ENCODE measurements at places on chromosomes 11 and 22.

DNA sequence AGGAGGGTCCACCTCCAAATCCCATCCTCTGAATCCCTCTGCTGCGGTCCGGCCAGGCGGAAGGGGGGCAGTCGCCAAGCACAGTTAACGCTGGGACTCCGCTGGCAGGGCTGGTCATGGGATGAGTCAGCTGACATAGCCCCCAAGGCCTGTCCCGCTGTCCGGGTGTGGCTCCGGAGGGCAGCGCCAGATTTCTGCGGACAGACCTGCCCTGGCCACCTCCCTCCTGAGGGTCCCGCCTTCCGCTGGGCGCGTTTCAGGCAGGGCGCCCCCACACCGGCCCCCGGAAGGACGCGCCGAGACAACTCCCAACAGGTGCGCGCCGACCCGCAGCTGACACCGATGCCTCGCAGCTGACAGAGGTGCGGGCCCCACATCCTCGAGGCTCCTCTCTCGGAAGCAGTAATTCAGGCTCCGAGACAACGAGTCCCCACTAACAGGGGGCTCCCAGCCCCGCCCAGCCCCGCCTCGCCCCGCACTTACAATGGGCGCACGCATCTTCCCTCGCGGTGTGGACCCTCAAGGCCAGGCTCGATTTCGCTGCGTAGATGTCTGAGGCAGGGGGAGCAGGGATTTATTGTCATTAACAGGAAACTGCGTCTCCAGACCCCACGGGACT, 607 bp downstream of the PLAAT3 start:
- DNase-seq: peak; percentile 53

- DNase-seq: no peak
Measured at GRCh38 chr11:58866788-58867187, 22.3 kb upstream of the GLYATL2 start.

DNA sequence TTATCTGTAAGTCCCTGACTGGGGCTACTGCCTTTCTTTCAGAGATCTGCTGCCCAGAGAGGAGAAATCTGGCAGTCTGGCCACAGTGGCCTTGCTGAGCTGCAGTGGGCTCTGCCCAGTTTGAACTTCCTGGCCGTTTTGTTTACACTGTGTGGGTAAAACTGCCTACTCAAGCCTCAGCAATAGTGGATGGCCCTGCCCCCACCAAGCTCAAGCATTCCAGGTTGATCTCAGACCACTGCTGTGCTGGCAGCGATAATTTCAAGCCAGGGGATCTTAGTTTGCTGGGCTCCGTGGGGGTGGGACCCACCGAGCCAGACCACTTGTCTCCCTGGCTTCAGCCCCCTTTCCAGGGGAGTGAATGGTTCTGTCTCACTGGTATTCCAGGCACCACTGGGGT, 117.5 kb downstream of the TRPC6 start:
- DNase-seq: no peak

GRCh38 chr11:38693306-38693705, 2095.3 kb upstream of the RAG2 start:
- no peak for DNase-seq

DNA sequence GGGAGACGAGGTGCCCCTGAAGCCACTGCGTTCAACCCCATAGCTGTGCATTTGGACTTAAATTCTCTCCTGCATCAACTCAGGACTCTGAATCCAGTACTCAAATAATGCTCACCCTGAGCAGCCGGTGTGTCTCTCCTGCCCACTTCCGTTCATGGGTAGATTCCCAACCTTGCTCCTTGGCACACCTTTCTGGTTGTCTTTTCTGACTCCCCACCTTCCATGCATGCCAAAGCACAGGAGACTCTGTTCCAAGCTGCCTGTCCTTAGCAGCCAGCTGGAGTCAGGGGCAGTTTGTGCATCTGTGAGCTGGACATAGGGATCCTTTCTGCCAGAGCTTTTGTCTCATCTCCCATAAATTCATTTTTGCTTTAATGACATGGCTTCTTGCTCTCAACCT, 1242.5 kb downstream of the TBC1D22A start:
- no peak for DNase-seq

DNA sequence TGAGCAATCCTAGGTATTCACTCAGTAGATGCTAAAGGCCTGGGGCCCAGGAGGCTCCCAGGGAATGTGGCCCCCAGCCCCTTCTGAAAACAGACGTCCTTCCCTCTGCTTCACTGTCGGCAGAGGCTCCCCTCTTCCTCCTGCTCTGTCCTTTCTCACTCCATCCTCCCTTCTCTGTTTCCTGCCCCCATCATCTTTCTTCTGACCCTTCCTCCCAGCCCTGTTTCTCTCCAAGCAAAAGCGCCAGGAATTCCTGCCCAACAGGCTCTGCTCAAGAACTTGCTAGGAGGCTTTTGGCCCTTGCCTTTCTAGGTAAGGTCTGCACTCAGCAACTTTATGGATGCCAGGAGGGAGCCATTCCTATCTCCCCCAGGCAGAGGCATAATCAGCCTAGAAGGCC, 300.5 kb downstream of the NTM start:
- DNase-seq: no peak

GRCh38 chr11:11667056-11667455, 45.3 kb upstream of the GALNT18 start:
- DNase-seq: no peak

DNA sequence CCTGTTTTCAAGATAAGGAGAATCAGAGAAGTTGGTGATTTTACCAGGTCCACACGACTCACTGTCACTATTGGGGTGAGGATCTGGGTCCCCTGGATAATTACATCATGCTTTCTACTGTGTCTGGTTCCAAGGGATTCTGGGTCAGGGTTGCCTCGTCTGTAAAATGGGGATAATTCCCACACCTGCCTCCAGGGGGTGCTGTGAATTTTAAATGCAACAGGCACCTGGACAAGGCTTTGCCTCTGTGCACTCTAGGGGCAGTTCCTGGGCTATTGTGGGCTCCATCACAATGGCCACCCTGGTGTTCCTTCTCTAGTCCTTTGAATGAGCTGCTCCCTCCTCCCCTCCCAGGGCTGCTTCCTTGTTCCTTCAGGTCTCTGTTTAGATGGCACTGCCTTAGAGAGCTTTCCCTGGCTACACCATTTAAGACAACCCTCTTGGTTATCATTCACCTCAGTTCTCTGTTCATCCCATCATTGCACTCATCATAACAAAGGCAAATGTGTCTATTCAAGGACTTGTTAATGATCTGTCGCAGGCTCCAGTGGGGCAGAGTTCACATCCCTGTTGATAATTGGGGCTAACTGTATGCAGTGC, 178.6 kb downstream of the MIAT start:
- DNase-seq: peak; percentile 90

- DNase-seq: no peak
Measured at GRCh38 chr11:44731685-44732430, 5.1 kb downstream of the TSPAN18 start.

GRCh38 chr11:114984611-114985163, 306.4 kb downstream of the NXPE2 start:
- DNase-seq: no peak

DNA sequence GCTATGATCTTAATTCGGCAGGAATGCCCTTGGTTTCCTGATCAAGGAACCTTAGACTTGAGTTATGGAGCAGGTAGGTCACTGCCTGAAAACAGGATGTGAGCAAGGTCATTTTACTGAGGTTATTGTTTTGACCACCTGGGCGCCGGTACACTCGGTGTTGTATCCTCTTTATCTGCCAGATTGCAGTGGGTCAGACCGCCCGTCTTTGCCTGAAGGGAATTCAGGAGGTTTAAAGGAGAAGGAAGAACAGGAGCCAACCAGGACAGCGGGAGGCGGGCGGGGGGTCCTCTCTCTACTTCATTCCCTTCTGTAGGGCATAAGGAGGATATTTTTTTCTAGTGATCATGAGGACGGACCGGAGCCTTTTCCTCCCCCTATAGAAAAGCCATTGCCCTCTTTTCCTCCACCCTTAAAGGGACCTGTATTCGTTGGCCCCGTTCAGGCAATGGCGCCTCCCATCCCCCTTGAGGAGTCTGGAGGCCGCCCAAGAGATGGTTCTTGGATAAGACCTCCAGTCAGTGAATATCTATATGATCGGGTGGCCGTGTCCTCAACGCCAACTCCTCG, 649 bp downstream of the MS4A15 start:
- DNase-seq: no peak

GRCh38 chr11:69297787-69298266, 3.9 kb downstream of the MYEOV start:
- DNase-seq: no peak

DNA sequence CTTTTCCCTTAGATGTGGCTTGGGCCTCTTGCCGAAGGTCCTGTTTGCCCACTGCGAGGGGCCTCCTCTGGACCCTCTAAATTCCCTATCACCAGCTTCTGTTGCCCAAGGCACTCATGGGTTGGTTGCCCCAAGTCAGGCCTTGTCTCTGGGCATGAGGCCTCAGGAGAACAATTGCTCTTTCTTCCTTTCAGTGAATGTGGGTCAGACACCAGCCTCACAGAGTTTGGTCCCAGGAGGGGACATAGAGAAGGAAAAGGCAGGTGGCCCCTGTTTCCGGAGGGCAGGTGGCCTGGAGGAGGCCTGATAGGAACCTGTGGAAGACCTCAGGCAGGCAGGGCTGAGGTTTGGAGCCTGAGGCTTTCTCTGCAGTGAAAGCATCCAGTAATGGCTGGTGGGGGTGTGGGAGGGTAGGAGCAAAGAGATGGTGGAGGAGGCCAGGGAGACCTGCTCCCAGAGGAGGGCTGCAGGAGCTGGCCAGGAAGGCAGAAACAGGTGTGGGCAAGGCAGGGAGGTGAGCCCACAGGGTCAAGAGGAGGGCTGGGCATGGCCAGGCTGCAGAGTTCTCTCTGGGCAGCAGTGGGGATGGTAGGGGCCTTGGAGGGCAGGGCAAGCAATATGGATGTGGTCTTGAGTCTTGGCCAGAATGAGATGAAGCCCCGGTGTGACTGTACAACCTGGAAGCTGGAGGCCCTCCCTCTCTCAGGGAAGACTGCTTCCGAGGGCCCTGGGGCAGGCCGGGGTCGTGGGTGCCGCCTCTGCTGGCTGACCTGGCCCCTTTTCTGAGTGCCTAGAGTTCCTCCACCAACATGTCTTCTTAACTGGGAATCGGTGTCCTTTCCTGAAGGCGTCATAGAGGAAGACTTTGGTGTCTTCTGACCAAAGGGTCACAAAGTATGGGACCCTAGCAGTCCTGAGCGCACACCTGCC, 28.0 kb upstream of the LMO1 start:
- no peak for DNase-seq

DNA sequence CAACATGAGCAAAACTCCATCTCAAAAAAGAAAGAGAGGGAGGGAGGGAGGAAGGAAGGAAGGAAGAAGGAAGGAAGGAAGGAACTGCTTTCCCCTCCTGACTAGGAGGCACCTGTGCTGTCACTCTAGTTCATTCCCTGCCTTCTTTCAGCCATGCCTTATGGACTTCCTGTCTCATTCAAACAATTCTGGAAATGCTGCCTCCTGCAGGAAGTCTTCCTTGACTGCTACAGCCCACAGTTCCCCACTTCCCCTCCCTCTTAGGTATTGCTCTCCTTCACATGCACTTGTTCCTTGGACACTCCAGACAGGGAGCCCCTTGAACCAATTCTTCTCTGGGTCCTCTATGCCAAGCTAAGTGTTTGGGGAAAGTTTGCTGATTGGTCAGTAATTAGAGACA, 31.6 kb upstream of the WNT11 start:
- DNase-seq: peak; percentile 55

GRCh38 chr11:120203626-120204025, 7.2 kb upstream of the OAF start:
- no peak for DNase-seq

DNA sequence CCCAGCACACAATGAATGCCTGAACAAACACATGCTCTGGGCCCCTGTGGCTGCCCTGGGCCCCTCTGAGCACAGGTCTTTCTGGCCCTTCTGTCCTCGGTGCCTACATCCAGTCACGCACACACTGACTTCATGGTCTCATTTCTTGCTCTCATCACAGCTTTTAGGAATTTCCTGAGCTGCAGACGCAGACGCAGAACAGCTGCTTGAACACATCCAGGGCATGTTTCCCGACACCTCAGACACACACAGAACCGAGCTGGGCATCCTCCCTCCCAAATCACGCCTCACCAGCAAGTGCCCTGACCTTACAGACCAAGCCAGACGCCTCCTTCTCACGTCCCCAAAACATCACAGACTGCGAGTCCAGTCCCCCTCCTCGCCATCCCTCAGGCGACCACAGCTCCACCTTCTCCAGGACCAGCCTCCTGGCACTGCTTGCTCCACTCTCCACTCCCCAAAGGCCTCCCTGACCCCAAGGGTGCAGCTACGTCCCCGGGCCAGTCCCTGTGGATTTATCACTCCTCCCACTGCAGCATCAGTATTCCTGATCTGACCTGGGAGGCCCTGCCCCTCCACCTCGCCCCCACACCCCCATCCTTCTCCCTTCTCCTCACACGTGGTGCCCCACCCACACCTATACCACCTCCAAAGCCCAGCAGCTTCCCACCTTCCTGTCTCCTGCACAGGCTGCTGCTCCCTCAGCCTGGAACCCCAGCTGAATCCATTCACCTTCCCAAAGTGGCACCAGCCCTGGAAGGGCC, 12.9 kb downstream of the SIRT3 start:
- DNase-seq: no peak

DNA sequence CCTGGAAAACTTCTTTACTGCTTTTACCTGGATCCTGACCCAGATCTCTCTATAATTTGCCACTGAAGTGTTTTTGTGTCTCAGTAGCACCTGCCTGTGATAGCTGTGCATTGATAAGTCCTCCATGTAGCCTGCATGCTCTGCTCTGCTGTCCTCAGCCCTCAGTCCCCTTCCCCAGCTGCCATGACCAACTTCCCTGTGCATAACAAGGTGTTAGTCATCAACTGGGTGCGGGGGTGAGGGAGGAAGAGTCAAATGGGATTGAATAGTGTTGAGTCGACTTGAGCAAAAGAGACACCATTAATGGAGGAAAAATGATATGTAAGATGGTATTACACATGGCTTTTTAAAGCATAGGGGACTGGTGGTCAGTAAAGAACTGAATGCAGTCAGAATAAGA, 92.2 kb upstream of the PLET1 start:
- no peak for DNase-seq

DNA sequence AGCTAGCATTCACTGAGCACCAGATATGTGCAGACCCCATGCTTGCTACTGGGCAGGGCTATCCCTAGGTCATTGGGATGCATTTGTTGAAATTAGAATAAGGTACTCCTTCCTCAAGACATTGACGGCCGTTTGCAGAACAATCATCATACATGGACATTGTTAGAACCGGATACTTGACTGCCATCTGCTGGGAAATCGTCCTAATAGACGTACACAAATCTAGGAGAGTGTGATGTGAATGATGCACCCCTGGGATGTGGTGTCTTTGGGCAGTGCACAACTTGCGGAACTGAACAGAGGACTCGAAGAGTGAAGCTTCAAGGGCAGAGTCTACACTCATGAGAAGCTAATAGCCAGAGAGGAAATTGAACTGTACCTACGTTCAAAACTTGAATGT, 35.9 kb downstream of the MYO18B start:
- no peak for DNase-seq

DNA sequence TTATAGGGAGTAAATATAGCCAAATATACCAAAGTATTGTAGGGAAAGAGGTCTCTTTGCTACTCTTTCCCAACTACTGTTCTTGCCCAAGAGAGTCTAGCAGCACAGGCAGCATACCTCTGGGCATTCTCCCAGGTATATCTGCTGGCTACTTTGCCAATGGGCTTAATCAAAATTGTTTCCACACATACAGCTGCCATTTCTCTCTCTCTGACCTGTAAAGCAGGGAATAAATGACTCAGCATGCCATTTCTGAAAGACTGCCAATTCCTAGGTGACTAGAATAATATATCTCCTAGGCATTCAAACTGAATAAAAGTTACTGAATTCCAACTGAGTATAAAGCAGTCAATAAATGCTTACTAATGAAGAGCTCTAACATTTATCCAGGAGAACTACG, 44.6 kb downstream of the RDX start:
- DNase-seq: peak; percentile 24
